Stimulated activated CD8-positive, alpha-beta memory T cell treated with anti-CD3 and anti-CD28 coated beads, Interleukin-15, amount 100 ng/mL, for 24 hours (primary cell): ENCODE measurements at places on chromosomes 2 and 18.

DNA sequence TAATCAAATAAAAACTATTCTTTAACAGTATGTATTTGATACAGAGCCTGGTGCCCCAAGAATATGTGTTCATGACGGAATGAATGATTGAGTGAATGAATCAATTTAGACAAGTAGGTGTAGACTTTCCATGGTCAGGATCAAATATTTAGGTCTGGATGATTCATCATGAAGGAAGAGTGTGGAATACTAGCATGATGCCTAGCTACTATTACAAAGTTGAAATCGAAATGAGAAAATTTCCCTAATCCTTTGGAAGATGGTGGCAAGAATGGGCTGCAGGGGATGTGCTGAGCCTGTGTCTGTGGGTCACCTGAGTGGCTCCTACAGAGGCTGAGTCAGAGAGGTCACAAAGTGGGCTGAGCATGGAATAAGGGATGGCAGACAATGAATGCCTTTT is 3.1 kb upstream of the MALT1 start:
- no peak for DNase-seq

DNA sequence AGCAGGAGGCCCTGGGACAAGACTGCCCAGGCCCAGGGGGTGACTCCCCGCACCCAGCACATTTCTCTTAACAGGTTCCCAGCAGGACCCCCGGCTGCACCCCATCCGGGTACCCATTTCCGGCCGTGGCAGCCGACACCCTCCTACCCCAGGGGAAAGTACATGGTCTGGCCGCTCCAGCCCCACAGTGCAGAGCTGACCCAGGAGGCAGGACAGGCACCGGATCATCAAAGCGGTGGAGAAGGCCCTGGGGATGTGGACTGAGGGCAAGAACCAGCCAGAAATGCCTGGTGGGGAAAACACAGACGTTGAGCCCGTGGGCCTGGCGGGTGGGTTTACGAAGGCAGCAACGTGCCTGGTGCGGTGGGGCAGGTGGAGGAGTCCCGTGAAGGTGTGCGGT is 79.5 kb upstream of the GPC1 start:
- DNase-seq: no peak

- no peak for DNase-seq
These were observed 73.9 kb upstream of the TAF1B start for GRCh38 chr2:9769171-9770005.

GRCh38 chr2:70141902-70142589 is 48.8 kb downstream of the C2orf42 start:
- no peak for DNase-seq

DNA sequence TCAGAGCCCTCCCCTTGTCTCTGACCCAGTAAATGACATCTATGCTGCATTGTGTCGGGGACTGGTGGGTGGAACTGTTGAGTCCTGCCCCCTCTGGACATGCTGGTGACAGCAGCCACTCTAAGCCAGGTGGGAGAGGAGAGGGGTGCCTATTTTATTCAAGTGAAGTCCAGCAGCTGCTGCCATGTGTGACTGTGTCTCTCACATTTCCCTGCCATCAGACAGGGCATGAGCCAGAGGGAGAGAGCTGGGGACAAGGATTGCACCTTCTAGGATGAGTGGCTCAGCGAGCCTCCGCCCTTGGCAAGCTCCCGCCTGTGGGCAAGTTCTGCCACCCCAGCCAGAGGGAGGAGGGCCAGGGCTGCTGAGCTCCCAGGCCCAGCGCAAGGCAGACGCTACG is 13.7 kb downstream of the NGEF start:
- no peak for DNase-seq

DNA sequence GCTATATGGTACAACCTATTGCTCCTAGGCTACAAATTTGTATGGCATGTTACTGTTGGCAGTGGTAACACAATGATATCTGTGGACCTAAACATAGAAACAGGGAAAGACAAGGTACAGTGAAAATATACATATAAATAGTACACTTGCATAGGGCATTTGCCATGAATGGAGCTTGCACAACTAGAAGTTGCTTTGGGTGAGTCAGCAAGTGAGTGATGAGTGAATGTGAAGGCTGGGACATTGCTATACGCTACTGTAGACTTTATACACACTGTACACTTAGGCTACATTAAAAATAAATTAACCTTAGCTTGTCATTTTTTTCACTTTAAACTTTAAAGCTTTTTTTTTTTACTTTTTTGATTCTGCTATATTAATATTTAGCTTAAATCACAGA is 500.0 kb upstream of the SETBP1 start:
- no peak for DNase-seq

DNA sequence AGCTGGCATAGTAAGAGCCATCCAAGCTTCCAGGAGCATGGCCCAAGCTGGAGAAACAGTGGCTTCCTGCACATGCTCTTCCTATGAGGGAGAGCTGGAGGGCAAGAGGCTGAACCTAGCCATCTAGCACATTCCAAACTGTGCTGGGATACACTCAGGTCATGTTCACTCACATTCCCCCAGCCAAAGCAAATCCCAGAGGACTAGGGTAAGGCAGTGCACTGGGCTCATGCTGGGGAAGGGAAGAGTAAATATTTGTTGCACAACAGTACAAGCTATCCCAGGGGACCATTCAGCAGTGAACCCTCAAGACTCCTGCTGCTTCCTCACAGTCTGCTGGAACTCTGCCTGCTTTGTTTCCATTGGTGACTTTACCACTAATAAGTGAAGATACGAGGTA is 20.7 kb upstream of the GYPC start:
- no peak for DNase-seq

- no peak for DNase-seq
These were observed 639 bp downstream of the MRO start for GRCh38 chr18:50819027-50819727.

DNA sequence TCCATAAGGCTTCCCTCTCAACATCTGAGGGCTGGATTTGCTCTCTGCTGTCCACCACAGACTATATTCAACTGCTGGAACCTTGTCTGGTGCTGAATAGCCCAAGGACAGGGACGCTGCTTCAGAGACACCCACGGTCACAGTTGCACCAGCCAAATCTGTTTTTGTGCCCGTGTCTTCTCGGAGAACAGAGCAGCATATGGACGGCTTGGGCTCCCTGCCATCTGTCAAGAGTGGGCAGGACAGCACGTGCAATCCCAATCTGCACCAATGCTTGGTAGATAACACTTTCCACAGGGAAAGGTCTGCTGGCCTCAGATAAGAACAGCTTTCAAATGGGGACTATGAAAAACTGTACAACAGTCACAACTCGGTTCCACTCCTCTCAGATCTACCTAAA is 466.1 kb downstream of the TGIF1 start:
- no peak for DNase-seq

GRCh38 chr2:17251171-17251570 is 267.1 kb downstream of the RAD51AP2 start:
- no peak for DNase-seq

- no peak for DNase-seq
These were observed 35.1 kb downstream of the WDR43 start for GRCh38 chr2:28929581-28929980.

- DNase-seq: no peak
These were observed 99.2 kb downstream of the LRP1B start for GRCh38 chr2:142031656-142032055.

- DNase-seq: no peak
These were observed 266.4 kb downstream of the ANAPC1 start for GRCh38 chr2:111617299-111618225.
